IPS DF 19.7 (cell line): ENCODE measurements at places on chromosomes 5 and 9.

DNA sequence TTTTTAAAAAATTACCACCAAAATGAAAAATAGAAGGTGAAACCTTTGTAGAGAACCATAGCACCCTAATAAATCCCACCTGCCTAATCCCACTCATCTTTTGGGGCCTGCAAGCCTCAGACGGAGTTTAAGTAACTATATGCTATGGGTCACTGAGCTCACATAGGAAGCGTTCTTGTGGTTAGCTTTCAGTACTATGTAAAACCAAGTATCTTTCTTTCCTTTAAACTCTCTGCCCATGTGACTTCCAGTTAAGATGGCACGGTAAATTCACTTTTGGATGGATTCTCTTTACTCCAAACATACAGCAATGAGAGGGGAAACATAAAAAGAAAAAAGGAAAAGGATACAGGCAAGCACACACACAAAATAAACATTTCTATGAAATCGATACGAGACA lies 50.9 kb downstream of the FANCC start:
- DNase-seq: no peak

- no peak for DNase-seq
Observed at GRCh38 chr9:137772281-137772873, 105.2 kb upstream of the CACNA1B start.

GRCh38 chr5:107672211-107673038 lies 1.7 kb upstream of the EFNA5 start:
- DNase-seq: peak; percentile 98

DNA sequence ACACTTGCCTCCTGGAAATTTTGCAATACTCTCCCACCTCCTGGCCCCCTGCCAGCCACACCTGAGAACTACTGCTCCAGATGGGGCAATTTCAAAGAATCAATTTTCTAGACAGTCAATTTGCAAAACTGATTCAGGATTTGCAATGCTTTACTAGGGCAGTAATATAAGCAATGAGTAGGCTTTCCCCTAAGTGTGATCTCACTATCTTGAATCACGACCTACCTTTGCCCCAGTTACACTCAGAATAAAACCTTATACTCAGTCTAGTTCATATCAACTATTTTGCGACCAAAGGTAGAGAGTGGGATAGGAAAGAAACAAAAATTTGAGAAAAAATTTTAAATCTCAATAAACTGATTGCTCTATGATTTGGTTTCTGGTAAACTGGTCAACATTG lies 54.4 kb downstream of the DROSHA start:
- DNase-seq: no peak

DNA sequence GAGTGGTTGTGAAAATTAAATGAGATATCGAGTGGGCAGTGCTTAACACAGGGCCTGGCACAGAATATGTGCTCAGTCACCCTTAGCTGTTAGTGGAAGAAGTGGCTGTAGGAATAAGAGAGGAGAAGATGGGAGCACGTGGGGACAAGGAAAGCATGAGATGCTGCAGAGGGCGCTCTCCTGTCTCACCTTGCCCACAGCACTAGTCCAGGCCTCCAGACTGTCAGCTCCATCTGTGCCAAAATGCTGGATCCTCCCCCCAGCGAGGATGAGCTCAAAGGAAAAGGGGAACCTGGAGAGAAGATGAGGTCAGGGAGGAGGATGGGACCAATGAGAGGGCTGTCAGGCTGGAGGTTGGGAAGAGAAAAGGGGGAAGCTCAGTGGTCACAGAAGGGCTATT lies 12.5 kb downstream of the ARAP3 start:
- no peak for DNase-seq

DNA sequence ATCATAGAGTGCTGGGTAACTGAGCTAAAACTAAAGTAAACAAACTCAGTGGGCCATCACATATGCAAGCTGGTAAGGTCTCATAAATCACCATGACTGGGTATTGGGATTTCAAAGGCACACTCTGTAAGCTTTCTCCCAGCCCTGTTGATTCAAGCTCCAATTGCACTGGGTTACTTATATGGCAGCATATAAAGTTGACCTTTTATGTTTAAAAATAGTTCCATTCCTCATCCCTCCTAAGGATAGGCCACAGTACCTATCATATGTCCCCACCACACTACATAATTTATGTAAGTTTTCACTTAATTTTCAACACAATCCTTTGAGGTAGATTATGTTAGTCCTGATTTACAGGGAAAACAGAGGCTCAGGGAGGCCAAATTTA lies 438.4 kb downstream of the RAB3C start:
- no peak for DNase-seq

DNA sequence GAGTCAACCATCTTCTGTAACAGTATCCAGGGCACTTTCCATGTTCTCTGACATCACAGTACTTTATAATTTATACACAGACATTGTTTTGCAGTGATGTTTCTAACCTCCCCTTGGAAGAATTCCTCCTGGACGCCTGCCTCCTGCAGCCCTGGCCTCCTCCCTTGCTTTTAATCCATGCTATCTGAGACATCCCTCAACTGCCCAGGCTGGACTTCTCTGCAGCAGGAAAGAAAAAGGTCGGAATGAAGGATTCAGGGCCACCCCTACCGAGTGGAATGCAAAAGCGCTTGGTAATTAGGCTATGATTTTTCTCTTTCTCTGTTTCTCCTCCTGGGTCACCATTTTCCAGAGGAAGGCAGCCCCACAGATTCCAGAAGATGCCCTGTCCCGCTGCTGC lies 47.0 kb upstream of the SHC3 start:
- no peak for DNase-seq
